ENCODE measurements at places on chromosomes 11 and 22. TPM values are rescaled to one million over a fixed set of nuclear protein-coding genes. Genes with fewer than 3 reads are reported as not detected.

DNA sequence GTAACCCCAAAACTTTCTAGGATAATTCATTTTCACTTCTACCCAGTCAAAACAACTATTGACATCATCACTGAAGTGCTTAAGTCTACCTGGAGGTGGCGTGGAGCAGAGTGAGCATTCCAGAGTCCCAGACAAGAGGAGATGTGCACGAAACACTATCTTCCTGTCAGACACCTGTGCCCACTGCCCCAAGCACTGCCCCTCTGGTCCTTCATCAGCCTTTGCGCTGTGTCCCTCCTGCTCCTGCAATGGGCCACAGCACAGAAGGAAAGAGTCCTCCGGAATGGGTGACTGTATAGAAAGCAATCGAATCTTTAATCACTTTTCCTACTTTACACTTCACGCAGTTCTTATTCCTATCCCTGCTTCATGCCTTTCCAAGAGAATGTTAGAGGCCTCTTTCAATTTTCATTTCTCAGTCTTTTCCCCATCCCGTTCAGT lies 512 bp upstream of the GRIA4 start:
- DNase-seq: peak; percentile 20

GRCh38 chr22:21947040-21948014 lies 5.3 kb downstream of the PPM1F start:
- no peak for DNase-seq

GRCh38 chr11:129416080-129416820 lies 40.6 kb downstream of the BARX2 start:
- DNase-seq: no peak

GRCh38 chr22:39003165-39003638 lies 10.9 kb upstream of the APOBEC3C start:
- peak; percentile 85 for DNase-seq

DNA sequence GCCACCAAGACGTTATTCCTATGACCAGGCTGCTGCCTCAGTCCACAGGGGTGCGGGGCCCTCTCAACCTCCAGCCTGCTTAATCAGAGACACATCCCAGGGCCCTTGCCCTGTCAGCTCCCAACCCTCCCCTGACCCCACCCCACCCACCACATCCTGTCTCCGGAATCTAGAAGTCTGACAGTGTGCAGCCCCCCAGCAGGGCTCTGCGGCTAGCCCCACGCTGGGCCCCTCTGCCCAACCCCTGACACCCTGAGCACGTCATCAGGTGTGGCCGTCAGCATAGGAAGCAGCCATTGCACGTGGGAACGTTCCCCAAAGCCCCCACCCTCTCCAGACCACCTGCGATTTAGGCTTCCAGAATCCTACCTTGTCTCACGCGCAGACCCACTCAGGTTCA lies 34.3 kb upstream of the IGSF9B start:
- no peak for DNase-seq

DNA sequence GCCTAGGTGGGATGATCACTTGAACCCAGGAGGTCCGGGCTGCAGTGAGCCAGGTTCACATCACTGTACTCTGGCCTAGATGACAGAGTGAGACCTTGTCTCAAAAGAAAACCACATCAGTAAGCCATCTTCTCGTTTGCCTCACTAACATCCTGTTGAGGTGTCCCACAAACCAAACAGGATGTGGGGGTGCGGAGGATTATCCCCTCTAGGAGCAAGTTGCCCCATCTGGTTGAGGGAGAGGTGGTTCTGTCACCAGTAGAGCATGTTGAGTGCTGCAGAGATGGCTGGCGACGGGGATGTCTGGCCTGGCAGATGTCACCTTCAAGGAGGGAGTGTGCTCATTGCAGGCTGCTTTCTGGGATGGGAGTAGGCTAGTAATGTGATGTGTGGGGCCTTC lies 72.4 kb downstream of the ZNRF3 start:
- no peak for DNase-seq

- DNase-seq: no peak
These were observed 538.4 kb downstream of the FAM181B start for GRCh38 chr11:82195283-82195682.

DNA sequence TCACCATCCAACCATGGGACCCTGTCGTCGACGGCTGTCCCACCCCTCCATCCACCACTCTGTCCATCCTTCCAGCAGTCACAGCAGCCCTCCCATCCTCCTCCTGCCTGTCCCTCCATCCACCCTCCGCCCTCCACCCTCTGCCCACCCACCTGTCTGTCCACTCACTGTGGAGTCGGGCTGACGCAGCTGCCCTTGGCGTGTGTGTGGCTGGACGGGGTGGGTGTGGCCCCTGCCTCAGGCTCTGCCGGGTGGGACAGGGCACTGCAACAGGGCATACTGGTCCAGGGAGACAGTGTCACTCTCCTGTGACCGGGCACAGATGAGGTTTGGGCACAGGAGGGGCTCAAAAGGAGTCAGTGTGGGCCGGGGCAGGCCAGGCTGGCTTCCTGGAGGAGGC lies 1.9 kb downstream of the PKP3 start:
- no peak for DNase-seq

DNA sequence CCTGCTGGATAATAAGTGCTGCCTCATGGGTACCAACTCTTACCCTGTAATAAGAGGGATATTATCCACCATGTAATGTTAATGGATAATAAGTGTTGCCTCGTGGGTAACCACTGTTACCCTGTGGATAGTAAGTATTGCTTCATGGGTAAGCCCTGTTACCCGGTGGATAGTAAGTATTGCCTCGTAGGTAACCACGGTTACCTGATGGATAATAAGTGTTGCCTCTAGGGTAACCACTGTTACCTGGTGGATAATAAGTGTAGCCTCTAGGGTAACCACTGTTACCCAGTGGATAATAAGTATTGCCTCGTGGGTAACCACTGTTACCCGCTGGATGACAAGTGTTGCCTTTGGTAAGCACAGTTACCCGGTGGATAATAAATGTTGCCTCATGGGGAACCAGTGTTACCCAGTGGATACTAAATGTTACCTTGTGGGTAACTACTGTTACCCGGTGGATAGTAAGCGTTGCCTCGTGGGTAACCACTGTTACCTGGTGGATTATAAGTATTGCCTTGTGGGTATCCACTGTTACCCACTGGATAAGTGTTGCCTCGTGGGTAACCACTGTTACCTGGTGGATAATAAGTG lies 18.6 kb upstream of the NXPE4 start:
- DNase-seq: no peak

- DNase-seq: no peak
These were observed 15.7 kb upstream of the POU2AF3 start for GRCh38 chr11:111282562-111283075.

DNA sequence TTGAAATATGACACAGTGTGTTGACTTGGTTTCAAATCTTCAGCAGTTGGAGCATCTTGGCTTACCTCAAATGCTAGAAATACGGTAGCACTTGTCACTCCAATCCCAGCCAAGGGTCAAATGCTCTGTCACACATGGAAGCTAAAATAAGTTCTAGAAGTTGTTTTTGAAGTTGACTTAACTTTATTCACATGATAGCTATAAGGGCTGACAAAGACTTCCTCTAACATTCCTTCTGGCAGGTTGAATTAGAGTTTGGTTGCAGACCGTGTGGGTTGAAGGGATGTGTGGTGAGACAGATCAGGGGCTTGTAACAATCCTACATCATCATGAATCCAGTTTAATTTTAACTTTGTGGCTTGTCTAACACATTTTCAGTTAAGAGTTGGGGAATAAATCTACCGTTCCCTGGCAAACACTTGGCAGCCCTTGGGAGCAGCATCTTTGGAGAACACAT lies 4.6 kb downstream of the SLN start:
- no peak for DNase-seq

DNA sequence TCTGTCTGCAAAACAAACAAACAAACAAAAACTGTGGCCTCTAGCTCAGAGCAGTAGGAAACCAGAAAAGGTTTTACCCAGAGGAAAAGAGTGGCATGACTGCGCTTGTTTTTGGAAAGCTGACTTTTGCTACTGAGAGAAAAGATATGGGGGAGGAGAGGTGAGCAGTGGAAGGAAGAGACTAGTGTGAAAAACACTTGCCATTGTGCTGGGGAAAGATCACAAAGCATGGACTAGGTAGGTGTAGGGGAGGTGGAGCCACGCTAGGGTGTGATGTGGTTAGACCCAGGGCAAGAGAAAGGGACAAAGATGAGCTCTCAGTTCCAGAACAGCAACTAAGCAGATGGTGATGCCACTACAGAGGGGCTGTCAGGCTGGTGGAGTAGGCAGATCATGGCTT lies 319.2 kb downstream of the LARGE1 start:
- no peak for DNase-seq

GRCh38 chr11:76186776-76187279 lies 19.5 kb downstream of the WNT11 start:
- DNase-seq: no peak

GRCh38 chr11:110901441-110901840 lies 189.2 kb upstream of the ARHGAP20 start:
- no peak for DNase-seq

DNA sequence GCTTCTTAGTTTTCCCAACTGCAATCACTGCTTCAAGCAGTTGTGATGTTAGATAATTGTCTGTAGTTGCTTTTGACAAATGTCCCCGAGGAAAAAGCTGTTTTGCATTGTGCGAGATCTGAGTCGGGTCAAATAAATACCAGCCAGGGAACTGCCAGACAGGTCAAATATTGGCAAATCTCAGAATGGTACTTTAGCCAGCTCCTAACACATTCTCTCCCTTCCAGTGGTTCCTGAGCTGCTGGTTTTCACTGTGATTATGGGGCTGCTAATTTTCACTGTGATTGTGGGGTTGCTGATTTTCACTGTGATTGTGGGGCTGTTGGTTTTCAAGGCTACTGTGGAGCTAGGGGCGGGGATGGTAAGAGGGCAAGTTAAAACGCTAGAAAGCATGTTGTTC lies 14.3 kb downstream of the RASSF10 start:
- no peak for DNase-seq

DNA sequence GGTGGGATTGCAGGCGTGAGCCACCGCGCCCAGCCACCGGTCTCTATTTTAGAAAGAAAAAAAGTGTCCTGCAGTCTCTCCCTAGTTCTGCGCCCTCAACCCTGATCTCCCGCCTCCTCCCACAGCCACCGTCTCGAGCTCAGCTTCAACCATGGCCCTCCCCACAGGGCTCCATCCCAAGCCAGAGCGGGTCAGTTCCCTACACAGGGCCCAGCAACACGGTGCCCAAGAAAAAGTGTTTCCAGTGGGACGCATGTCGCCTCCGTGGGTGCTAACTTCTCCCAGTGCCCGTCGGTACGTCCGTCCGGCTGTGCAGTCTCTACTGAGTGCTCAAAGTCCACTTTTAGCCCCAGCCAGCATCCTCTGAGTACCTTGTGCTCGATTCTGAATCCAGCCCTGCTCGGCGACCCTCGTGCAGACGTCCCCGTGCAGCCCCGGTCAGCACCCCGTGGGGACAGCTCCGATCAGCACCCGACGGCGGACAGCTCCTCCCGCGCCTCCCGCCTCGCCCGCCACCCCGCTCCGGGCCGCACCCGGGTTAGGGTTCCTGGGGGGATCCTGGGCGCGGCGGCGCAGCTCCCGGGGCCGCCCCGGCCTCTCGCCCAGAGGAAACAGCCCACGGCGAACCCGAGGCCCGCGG lies 657 bp upstream of the MAPK8IP2 start:
- peak; percentile 75 for DNase-seq

DNA sequence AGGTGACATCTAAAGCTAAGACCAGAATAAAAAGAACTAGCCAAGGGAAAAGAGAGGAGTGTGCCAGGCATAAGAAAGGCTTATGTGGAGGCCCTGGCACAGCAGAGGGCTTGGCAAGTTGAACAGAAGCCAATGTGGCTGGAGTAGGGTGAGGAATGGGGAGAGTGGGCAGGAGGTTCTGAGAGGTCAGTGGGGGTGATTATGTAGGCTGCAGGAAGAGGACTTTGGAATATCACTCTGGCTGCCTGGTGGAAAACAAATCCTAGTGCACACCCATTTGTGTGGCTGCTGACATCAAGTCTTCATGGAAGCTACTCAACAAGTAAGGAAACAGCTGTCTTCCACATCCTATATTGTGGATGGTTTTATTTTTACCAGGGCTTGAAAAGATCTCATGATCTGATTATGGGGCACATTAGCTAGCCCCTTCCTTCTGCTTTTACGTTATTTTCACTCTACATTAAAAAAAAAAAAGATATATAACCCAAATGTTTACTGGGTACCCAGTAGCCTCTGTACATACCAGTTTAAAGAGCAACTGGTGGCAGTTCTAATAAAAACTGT lies 3.4 kb downstream of the MRPL16 start:
- no peak for DNase-seq

GRCh38 chr11:122556605-122557004 lies 98.9 kb upstream of the UBASH3B start:
- DNase-seq: no peak

- DNase-seq: no peak
These were observed 852 bp downstream of the TRAF6 start for GRCh38 chr11:36509201-36509639.

GRCh38 chr11:19187833-19188258 lies 13.9 kb downstream of the CSRP3 start:
- no peak for DNase-seq

DNA sequence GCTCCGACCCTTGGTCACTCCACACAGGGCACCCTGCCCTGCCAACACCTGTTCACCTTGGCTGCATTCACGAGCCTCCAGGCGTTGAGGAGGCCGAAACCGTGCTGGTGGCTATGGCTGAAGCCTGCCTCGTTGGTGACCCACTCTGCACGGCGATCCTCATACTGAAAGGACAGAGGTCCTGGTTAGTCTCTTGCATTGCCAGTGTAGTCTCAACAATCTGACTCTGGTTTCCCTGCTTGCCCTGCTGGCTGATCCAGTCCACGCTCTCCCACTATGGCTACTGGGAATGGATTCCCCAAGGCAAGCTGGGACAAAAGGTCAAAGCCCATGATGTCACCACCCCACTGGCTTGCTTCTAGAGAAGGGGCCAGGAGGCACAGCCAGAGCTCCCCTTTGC lies 12.9 kb downstream of the PCSK7 start:
- no peak for DNase-seq

GRCh38 chr11:22674470-22675439 lies 8.3 kb downstream of the GAS2 start:
- peak; percentile 54 for DNase-seq

GRCh38 chr22:23000657-23001347 lies 69.5 kb upstream of the GNAZ start:
- no peak for DNase-seq

GRCh38 chr11:20458905-20459632 lies 71.6 kb downstream of the PRMT3 start:
- DNase-seq: no peak

GRCh38 chr11:45041596-45041995 lies 90.9 kb upstream of the TP53I11 start:
- DNase-seq: no peak

GRCh38 chr11:117799634-117800033 lies 2.6 kb upstream of the DSCAML1 start:
- no peak for DNase-seq

GRCh38 chr22:37186228-37186996 lies 1.6 kb downstream of the C1QTNF6 start:
- DNase-seq: peak; percentile 51

- no peak for DNase-seq
These were observed 118.6 kb downstream of the GRIK4 start for GRCh38 chr11:120630122-120630521.

The CREBZF gene
- 31.2 TPM for total RNA-seq

The SLC22A25 gene
- not detected for total RNA-seq

The HTR3B gene
- not detected for total RNA-seq

The CARD18 gene
- total RNA-seq: not detected

The KRTAP5-8 gene
- total RNA-seq: not detected

The SAA2 gene
- total RNA-seq: 22.0 TPM

The PAK1 gene
- total RNA-seq: 58.5 TPM

The ST14 gene
- 174 TPM for total RNA-seq

The SF3B2 gene
- 173 TPM for total RNA-seq

The APOL4 gene
- 4.3 TPM for total RNA-seq

The DLAT gene
- total RNA-seq: 27.4 TPM
